ENCODE measurements at places on chromosomes 12 and 14. TPM values are rescaled to one million over a fixed set of nuclear protein-coding genes. Genes with fewer than 3 reads are reported as not detected.

The SERPINA1 gene
- total RNA-seq = 0.14 TPM

The CLEC9A gene
- not detected for total RNA-seq

The KRT78 gene
- not detected for total RNA-seq

The GAS2L3 gene
- total RNA-seq = 5.0 TPM

The CCDC196 gene
- not detected for total RNA-seq

The OR4Q2 gene
- total RNA-seq = not detected

The TMEM52B gene
- total RNA-seq = not detected

The RBP5 gene
- total RNA-seq = 0.48 TPM

The SLIRP gene
- total RNA-seq = 55.1 TPM

The HOXC11 gene
- not detected for total RNA-seq

All from activated naive CD4-positive, alpha-beta T cell treated with anti-CD3 and anti-CD28 coated beads, Interleukin-2, amount 10 ng/mL, durations not matched to agents 5 hours and 36 hours (primary cell).